Stimulated activated CD8-positive, alpha-beta memory T cell treated with anti-CD3 and anti-CD28 coated beads, Interleukin-15, amount 100 ng/mL, for 48 hours (primary cell): ENCODE measurements at places on chromosomes 3 and 15.

GRCh38 chr3:173709026-173709425 lies 311.5 kb downstream of the NLGN1 start:
- no peak for DNase-seq

DNA sequence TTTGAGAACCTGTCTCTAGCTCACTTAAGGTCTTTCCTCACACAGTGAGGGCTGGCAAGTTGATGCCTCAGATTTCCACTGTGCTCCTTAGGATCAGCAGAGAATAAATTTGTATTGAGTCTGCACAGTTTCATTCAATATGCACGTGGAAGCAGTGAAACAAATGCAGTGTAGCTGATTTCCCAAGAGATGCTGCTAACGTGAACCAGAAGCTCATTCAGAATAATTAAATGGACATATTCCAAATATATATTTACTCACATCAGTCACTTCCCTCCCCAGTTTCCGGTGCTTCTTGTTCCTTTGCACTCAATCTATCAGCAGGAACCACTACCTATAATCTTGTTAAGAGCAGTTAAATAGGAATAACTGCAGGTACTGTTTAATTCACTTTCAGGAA lies 86.1 kb downstream of the UNC13C start:
- DNase-seq, result no peak

GRCh38 chr3:98343647-98344507 lies 9.8 kb upstream of the OR5K4 start:
- no peak for DNase-seq

DNA sequence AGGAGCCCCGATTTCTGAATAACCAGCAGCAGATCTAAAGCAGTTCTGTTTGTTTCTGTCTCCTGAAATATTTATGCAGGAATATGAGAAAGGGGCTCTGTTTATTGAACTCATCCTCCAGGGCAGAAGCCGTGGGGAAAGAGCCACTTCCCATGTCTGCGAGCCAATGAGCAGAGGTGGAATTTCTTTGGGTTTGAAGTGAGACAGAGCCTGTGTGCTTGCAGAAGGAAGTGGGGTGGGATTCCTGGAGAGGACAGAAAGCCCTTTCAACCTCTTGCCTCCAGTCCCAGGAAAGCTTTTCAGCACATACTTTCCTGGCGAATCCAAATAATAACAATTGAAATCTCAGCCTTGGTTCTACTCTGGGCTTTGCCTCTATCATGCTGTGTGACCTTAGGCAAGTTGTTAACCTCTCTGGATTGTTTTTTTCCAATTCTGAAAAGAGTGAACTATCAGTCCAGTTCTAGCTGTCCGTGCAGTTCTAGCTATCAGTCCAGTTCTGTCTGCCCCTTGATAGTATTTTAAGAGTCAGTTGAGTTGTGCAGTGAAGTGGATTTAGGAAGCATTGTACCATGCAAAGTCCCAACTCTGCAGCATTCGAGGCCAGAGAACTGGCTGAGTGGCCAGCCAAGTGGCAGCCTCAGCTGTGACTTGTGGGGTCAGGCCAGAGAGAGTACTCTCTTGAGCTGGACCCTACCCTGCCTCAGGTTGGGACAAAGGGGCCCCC lies 15.9 kb downstream of the CORO2B start:
- DNase-seq, result no peak

DNA sequence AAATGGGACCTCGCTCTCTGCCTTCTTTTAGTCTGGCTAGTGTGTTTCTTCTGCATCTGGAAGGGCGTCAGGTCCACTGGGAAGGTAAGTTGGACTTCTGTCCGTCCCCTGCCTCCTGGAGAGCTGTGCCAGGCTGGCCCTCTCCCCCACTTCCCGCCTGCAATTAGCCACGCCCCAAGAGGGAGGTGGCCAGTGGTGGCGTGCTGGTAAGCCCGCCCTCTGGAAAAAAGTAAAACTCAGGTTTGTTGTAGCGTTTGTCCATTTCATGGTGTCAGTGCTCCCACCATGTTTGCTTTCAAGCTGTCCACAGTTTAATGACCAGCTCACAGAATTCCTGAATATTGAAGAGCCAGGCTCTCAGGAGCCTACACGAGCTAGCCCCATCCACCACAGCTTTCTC lies 55.6 kb downstream of the SLC6A6 start:
- no peak for DNase-seq

DNA sequence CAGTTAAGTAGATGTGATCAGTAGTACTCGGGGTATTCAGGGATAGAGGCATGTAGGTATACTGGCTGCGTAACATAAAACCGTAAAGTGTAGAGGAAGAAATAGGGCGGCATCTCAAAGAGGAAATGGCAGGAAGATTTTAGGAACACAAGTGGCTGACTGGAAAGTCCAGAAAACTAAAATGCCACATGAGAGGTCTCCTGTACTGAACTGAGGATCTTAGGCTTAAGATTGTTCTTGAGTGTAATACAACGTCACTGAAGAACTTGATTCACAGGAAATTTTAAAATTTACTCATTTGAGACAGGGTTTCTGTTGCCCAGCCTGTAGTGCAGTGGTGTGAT lies 2.3 kb upstream of the LMLN start:
- DNase-seq, result no peak

DNA sequence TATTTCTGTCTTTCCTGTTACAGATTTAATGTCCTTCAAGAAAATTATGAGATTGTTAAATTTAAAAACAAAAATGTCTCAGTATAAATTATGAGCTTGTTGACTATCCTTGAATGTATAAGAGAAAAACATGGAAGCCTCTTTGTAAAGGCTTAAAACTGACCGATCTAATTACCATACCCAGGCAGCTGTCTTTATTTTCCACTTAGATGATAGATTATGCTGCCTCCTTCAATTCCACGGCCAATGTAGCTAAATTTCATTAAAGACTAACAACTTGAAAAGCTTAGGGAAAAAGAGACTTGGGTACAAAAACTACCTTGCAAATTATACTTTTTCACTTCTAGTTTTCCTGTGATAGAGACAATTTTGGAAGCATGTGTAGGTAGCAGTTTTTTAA lies 88.3 kb downstream of the ATP10A start:
- DNase-seq, result no peak

- DNase-seq, result no peak
These were observed 62.9 kb downstream of the KLF15 start for GRCh38 chr3:126294211-126294808.

DNA sequence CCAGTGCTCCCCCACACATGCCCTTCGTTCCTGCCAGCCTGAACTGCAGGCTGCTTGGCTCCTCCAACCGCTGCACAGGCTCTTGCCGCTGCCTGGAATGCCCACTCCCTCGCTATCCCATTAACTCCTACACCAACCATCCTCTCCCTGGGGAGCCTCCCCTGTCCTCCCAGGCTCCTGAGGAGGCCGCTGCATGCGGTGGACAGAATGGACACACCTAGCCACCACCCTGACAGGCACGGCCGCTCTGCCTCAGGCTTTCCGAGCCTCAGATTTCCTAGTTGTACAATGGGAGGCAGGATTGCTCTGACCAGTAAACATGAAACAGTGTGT lies 2.3 kb downstream of the PLXNB1 start:
- DNase-seq, result no peak

DNA sequence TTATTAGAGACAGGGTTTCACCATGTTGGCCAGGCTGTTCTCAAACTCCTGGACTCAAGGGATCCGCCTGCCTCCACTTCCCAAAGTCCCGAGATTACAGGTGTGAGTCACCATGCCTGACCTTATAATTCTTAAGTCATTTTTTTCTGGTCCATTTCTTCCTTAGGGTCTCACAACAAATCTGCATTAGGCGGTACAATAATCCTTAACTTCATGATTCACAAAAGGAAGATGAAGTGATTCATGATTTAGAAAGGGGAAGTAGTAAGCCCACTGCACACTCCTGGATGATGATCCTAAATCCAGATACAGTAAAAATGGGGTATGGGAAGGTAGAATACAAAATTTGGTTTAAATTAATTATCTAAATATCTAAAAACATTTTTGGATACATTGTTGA lies 45.0 kb upstream of the TKT start:
- no peak for DNase-seq

DNA sequence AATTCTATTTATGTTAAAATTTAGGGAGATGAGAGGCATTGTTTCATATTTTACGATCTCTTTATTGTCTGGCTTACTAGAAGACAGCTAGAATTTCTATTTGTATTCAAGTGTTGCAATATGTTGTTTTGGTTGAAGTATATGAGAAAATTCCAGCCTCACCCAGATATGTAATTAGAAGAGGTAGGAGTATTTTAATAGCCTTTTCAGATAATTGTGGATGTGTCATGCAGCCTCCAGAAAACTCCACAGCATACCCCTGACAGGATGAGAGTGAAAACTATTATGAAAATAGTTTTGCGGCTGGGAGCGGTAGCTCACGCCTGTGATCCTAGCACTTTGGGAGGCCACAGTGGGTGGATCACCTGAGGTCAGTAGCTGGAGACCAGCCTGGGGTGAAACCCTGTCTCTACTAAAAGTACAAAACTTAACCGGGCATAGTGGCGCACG lies 21.5 kb upstream of the USP3 start:
- no peak for DNase-seq

- no peak for DNase-seq
These were observed 113.6 kb downstream of the TMCO5A start for GRCh38 chr15:38048001-38048455.

GRCh38 chr3:172174513-172175253 lies 135.3 kb downstream of the FNDC3B start:
- no peak for DNase-seq

GRCh38 chr15:87669846-87670245 lies 586.7 kb downstream of the NTRK3 start:
- DNase-seq, result no peak

DNA sequence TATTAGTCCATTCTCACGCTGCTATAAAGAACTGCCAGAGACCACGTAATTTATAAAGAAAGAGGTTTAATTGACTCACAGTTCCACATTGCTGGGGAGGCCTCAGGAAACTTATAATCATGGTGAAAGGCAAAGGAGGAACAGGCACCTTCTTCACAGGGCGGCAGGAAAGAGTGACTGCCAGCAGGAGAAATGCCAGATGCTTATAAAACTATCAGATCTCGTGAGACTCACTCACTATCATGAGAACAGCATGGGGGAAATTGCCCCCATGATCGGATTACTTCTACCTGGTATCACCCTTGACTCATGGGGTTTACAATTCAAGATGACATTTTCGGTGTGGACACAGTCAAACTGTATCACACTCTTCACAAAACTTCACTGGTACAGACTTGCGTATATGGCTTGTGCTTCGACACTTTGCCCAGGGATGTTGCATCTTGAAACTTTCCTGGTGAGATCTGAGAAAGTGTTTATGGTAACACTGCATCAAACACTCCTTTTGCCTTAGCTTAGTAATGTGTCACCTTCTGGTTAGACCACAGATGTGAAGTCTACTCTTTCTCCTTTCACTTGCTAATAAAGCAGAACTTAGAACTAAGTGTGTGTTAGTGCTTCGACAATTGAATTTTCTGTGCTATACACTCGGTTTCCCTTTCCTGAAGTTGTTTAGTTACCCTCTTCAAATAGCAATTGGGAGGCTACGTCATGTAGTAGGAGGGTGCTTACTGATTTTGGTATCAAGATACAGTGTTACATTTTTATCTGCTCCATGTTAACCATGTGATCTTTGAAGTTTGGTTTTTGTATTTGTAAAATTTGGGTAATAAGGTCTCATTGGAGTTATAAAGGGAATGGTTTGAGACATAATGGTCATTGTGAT lies 185.7 kb downstream of the LPP start:
- DNase-seq, result peak; percentile 47

- no peak for DNase-seq
These were observed 47.4 kb upstream of the ATP13A3 start for GRCh38 chr3:194534243-194534642.

DNA sequence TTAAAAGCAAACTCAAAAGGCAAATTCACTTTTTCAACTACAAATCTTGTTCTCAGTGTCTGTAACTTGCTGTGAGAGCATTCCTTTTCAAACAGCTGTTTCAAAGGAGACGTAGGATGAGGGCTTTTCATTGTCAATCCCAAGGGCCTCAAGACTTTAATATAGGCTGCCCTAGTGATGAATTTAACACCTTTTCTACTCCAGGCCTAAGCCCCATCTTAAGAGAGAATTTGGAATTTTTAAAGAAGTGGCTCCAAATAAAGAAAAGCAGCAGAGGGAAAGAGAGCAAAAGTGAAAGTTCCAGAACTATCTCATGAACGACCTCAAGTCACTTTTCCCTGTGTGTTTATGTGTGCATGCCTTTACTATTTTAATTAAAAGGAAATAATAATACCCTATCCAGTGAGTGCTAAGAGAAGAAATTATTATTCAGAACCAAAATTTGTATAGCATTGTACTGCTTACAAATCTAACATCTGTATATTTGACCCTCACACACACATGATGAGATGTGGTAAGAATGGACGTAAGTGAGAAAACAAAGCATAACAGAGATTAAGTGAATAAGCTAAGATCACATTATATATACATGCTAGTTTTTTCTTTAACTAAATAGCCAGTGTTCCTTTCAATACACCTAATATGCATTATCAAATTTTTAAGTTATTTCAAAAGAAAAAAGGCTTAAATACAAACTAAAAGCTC lies 196.4 kb downstream of the VGLL3 start:
- DNase-seq, result no peak

- no peak for DNase-seq
These were observed 421.4 kb downstream of the MECOM start for GRCh38 chr3:169241991-169242707.

GRCh38 chr3:193016437-193016901 lies 98.8 kb upstream of the MB21D2 start:
- DNase-seq, result no peak

- DNase-seq, result no peak
These were observed 116.3 kb upstream of the UBE2E2 start for GRCh38 chr3:23086831-23087230.

DNA sequence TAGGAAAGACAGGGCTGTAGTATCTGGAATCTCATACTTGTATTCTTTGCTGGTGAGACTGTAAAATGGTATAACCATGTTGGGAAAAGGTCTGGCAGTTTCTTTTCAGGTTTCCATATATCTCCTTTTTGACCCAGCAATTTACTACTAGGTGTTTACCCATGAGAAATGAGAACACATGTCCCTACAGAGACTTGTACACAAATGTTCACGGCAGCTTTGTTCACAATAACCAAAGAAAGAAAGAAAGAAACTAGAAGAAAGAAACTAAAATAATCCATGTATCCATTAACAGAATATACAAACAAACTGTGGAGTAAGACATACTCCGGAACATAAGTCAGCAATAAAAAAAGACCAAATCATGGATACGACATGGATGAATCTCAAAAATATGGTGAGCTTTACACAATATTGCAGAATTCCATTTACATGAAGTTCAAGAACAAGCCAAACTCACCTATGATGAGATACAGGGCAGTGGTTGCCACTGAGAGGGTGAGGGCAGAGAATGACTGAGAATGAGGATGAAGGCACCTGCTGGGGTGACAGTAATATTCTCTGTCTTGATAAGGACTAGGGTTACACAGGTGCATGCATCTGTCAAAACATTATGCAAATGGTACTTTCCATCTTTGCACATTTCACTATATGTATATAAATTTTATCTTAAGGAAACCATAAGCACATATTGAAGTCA lies 2.7 kb downstream of the RFTN1 start:
- no peak for DNase-seq
